ENCODE measurements at places on chromosomes 16 and 17.

DNA sequence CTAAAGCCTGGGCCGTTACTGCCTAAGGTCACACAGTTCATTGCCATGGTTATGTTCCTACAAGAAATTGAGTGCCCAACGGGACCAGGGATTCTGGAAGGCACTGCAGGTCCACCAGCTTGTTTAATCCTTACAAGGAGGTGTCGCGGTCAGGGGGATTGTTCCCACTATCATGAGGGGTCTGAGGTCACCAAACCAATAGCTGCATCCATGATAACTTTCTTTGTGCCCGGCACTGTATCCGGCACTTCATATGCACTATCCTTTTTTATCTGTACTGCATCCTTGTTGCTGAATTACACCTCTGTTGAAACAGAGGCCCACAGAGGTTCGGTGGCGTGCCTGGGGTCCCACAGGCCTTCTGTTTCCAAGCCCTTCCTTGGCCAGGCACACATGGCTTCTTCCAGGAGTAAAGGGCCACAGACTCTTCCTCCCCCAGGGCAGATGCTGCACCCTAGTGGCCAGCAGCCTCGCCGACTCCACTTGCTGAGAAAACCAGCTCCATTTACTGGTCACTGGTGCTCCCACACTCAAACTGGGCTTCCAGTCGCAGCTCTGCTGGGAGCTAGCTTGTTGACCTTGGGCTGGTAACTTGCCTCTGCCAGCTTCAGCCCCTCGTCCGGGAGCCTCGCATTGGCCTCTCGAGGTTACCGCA is 82.0 kb upstream of the PLCG2 start:
- peak; percentile 5 for DNase-seq

GRCh38 chr16:57039148-57039812 is 49.9 kb downstream of the NLRC5 start:
- DNase-seq, result no peak

DNA sequence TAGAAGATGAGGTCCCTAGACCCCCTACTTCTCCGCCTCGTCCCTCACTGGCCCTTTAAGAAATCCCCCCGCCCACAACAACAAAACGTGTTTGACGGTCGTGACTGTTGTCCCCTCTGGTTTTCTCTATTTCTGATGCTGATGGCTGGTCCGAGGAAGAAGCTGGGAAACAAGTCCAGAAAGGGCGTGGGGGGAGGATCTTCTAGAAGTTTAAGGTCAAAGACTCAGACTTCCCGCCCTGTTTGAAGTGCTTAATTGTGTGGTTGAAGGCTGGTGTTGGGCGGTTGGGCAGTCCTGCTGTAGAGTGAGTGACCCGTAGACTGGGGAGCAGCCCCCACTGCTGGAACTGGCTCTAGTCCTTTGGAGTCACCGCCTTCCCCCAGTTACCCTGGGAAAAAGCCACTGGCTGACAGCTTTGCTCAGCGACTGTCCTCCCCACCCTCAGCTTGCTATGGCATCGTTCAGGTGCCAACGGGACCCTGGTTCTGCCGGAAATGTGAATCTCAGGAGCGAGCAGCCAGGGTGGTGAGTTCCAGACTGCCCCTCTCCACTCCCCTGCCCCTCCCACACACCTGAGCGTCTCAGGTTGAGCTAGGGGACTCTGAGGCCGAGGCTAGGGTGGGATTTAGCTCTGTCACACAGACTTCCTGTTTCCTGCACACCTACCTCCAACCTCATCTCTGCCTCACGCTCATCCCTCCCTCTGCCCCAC is 1.6 kb downstream of the MLLT6 start:
- no peak for DNase-seq

GRCh38 chr17:79883202-79883601 is 44.0 kb upstream of the CBX4 start:
- no peak for DNase-seq

GRCh38 chr16:77591347-77591746 is 131.0 kb upstream of the NUDT7 start:
- no peak for DNase-seq

- no peak for DNase-seq
Measured at GRCh38 chr16:28257256-28257655, 35.1 kb upstream of the SBK1 start.

DNA sequence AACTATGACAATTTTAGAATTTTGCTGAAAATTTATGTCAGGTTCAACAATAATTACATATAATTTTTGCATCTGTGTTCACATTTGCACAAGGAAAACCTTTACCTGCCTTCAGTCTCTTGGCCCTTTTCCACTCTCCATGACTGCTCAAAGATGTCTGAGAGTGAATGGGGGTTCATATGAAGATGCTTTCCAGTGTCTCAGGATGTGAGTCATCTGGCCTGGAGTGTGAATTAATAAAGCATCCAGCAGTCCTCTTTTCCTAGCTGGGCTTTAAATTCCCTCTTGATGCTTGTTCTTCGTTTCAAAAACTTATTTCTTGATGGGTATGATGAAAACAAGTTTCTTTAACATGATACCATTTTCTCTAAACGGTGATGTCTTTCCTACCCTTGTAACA is 99.9 kb downstream of the CDK5R1 start:
- DNase-seq, result no peak

DNA sequence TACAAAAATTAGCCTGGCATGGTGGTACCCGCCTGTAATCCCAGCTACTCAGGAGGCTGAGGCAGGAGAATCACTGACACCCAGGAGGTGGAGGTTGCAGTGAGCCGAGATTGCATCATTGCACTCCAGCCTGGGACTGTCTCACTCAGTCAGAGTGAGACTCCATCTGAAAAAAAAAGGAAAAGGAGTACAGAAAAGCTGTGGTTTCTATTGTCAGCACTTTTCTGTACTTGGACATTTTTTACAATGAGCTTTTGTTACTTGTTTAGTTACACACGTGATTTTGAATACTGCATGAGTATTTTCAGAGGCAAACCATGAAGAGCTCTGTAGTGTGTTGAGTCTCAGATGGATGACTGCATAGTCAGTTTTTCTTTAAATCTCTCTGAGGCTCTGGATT is 26.3 kb downstream of the ZC3H18 start:
- no peak for DNase-seq

DNA sequence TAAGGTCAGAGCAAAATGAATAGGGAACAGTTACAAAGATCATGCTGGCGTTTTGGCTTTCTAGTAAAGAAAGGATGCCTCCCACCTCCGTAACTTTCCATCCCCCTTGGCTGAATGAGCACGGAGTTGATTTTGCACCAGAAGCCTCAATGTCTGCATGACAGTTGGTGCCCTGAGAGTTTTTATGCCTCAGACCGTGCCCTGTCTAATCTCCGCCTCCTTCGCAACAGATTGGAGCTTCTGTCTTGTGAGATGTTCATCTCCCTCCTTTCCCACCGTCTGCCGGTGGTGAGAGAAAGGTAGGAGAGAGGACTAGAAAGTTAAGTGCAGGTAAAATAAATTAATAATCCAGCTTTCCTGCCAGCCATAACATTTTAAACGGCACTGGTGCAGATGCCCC is 1.9 kb downstream of the HS3ST4 start:
- DNase-seq, result no peak

GRCh38 chr16:19532601-19533000 is 8.9 kb downstream of the CCP110 start:
- no peak for DNase-seq

DNA sequence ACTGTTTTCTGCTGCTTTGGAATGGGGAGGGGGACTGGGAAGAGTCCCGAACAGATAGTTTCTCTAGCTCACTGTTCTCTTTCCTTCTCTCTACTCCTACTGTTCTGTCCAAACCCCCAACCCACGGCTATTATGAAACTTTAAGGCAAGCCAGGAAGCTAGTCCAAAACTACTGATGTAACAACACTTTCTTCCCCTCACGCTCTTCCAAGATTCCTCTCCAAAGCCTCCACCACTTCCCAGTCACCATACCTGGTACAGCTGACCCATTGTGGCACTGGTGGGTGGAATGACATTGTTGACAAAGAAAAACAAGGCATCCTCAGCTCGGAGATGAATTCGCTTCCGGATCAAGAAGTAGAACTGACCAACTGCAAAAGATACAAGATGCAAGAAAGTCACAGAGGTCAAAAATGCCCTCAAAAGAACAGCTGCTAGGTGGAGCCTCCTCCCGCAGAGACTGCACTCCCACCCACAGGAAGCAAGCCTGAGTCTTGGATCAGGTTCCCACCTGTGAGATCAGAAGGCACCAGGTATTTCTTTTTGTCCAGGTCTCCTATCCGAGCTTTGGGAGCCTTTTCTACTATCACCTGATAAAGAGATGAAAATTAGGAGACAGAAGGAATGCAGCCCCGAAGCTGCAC is 1.0 kb downstream of the GABARAP start:
- DNase-seq, result no peak

GRCh38 chr16:21611556-21612384 is 12.4 kb downstream of the METTL9 start:
- DNase-seq, result no peak

Measured in kidney epithelial cell (primary cell).